Thyroid gland (tissue), 4 donors: ENCODE measurements at places on chromosomes 6 and 20.

- no peak for DNase-seq
Measured at GRCh38 chr6:78253618-78254017, 600.8 kb downstream of the MEI4 start.

GRCh38 chr20:52921340-52921739 is 50.8 kb upstream of the TSHZ2 start:
- DNase-seq: no peak

- DNase-seq: no peak
Measured at GRCh38 chr6:92176666-92177065, 1242.7 kb downstream of the EPHA7 start.

DNA sequence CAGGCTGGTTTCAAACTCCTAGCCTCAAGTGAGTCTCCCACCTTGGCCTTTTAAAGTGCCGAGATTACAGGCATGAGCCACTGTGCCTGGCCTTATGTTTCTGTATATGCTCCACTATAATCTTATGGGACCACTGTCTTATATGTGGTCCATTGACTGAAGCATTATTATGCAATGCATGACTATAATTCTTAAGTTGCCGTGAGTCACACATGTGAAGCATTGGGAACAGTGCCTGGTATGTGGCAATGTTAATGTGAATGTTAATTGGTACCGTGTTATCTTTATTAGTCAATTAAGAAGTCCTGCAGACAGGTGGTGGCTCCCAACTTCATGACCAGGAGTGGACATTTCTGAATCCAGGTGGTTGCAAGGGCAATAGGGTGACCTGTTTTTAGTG is 14.7 kb upstream of the ASXL1 start:
- DNase-seq: no peak

GRCh38 chr20:48846516-48847492 is 19.0 kb upstream of the PREX1 start:
- DNase-seq: no peak

GRCh38 chr20:34558320-34559218 is at the start of gene MAP1LC3A:
TSS of gene MAP1LC3A (plus strand) at chr20:34558718. CDS start at chr20:34558869, 151 bp downstream.
- DNase-seq: peak; percentile 94

- DNase-seq: peak; percentile 22
Measured at GRCh38 chr20:16472045-16472872, 101.0 kb downstream of the KIF16B start.

DNA sequence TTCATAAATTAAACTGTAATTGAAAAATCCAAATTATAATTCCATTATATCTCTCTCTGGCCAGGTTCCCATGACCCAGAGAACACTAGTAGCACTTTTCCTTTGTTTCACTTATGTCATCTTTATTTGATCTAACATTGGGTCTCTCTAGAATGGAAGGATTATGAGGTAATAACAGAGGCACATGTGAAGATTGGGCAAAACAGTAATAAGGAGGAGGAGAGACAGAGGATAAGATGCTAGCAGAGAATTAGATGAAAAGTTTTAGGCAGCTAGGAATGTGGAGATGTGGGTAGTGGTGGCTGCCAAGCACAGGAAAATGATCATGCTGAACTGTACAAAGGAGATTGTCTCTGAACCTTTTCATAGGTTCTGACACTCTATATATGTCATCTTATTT is 3.3 kb downstream of the TAB2 start:
- DNase-seq: no peak

DNA sequence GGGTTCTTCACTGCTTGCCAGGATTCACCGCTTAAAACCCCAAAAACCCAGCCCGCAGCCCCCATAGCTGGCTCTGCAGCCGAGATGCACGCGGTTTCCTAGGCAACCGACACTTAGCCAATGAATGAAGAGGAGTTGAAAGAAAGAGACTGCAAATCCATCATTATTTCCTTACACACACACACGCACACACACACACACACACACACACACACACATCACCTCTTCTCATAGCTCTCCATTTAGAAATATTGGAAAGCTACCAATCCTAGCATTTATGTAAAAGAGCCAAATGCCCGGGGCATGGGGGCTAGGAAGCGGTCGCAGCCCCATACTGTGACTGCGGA is 3.4 kb upstream of the TUBB2B start:
- no peak for DNase-seq
